ENCODE measurements at places on chromosomes 4 and X.

- no peak for DNase-seq
Measured at GRCh38 chrX:9003041-9003440, 30.9 kb downstream of the FAM9B start.

- no peak for DNase-seq
Measured at GRCh38 chr4:3665360-3665891, 100.8 kb upstream of the ADRA2C start.

DNA sequence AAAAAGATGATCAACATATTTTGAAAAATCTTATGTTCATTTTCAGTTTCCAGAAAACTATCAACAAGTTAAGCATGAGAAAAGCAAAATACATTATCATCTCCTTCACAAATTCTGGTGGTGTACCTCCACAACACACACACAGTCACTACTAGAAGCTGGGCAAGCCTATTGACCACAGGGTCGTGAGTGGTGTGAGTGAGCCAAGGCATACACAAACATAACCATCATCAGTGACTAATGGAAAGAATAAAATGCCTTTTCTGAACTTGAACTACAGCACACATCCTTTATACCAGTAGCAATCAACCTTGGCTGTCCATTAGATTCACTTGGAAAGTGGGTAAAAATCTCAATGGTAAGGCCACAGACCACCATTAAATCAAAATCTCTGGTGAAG, 180.2 kb downstream of the FAM47B start:
- no peak for DNase-seq

- no peak for DNase-seq
Measured at GRCh38 chr4:20625426-20625825, 74.8 kb upstream of the PACRGL start.

- DNase-seq = no peak
Measured at GRCh38 chr4:11182586-11183355, 245.9 kb downstream of the HS3ST1 start.

- no peak for DNase-seq
Measured at GRCh38 chr4:3392321-3392720, 49.4 kb upstream of the HGFAC start.

- no peak for DNase-seq
Measured at GRCh38 chr4:40333921-40334352, 1.2 kb upstream of the CHRNA9 start.

GRCh38 chrX:7083021-7083420, 64.5 kb upstream of the STS start:
- no peak for DNase-seq

DNA sequence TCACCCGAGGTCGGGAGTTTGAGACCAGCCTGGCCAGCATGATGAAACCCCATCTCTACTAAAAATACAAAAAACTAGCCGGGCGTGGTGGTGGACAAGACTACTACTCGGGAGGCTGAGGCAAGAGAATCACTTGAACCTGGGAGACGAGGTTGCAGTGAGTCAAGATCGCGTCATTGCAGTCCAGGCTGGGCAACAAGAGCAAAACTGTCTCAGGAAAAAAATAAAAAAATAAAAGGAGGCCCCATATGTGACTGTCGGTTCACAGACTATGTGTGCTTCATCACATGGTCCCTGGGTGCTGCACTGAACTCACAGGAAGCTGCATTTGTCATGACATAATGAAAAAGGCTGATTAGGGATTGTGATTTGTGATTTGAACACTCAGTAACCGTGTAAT, 6.4 kb downstream of the TRIML1 start:
- DNase-seq = no peak

DNA sequence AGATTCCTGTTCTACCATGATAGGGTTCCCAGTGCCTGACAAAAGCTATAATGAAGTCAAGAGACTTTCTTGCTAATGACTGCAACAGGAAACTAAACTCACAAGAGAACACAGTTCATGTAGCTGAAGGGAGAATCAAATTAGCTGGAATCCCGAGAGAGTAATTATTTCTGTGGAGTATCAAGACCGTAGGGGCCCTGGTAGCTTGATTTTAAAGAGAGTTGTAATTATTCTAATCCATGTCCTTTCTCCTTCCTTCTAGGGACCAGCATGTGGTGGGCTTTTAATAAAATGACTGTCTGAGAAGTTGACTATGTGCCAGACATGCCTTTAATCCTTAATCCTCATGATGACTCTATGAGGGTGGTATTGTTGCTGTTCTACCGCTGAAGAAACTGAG, 1.7 kb upstream of the TRPC5OS start:
- no peak for DNase-seq

DNA sequence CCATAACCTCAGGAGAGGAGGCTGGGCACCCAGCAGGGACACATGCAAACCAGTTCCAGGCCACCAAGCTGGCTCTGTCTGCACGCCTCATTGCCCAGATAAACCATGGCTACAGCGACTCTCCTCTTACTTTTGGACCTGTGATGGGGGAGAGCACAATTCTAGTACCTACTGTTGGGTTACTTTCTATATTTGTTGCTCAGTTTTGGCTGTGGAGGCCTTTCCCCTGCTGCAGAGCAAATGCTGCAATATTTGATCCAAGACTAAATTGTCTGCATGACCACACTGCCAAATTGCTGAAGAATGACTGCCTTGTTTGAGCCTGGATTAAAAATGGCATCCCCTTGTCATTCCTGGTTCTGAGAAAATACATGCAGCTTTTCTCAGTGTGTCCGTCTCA, 253.5 kb downstream of the ARHGAP10 start:
- no peak for DNase-seq

GRCh38 chrX:113300580-113300979, 459.9 kb upstream of the AMOT start:
- no peak for DNase-seq

DNA sequence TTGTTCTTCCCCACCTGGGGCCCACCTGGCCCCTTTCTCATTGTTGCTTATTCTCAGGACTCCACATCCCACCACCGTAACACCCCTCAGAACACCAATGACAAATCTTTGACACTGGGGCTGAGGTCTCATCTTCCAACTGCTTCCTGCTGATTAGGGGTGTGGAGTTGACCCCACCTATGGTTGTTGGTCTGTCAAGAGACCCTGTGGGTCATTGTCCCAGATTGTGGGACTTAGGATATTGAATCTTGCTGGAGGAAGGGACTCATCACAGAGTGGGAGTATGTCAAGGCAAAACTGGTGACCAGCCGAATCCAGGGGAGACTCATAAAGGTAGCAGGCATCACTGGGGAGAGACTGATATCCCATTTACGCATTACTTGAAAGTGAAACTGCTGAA, 140.2 kb upstream of the PLAC1 start:
- no peak for DNase-seq

DNA sequence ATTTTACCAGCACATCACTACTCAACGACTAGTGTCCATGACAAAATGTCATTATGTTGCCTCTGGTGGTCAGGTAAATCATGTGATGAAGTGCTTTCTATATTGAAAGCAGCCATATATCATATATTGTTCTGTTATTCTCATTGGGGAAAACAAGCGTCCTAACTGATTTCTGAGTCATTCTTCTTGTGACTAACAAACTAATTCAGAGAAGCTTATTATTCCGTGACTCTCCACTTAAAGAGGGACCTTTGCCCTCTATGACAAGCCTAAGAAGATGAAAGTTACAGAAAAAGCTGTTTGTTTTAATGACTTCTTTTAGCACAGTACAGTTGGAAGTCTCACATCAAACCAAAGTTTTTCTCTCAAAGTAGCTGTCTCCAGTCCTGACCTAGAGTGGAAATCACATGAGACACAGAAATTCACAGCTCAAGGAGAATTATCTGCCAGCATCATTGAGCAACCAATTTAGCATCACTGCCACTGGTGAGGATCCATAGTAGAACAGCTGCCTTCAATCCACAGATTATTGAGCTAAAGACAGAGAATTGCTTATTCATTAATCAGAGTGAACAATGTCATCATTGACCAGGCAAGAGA, 36.4 kb downstream of the ASB9 start:
- no peak for DNase-seq

- DNase-seq = no peak
Measured at GRCh38 chr4:188423039-188423438, 283.8 kb downstream of the TRIML1 start.

GRCh38 chrX:109936598-109936997, 66.3 kb upstream of the TMEM164 start:
- DNase-seq = no peak

GRCh38 chr4:12583275-12583674, 900.9 kb downstream of the RAB28 start:
- DNase-seq = no peak

- no peak for DNase-seq
Measured at GRCh38 chr4:55859711-55860110, 6.3 kb downstream of the EXOC1 start.

- DNase-seq = no peak
Measured at GRCh38 chr4:185341377-185341776, 54.3 kb downstream of the LRP2BP start.

- peak; percentile 28 for DNase-seq
Measured at GRCh38 chrX:154051201-154051810, 31.6 kb upstream of the IRAK1 start.

DNA sequence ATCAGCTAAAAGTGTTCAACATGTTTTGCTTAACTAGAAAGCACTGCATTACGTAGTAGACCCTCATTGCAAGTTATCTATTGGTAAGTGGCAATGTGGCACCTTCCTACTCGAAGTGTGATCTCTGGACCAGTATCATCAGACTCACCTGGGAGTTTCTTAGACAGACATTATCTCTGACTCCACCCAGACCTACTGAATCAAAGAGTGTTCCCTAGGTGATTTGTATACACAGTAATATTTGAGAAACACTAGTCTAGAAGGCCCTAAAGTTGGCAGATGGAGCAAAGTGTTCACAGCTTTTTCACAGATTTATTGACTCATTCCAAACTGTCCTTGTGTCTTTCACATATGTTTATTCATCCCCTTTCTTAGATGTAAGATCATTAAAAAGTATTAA, 35.7 kb downstream of the SHROOM4 start:
- no peak for DNase-seq

DNA sequence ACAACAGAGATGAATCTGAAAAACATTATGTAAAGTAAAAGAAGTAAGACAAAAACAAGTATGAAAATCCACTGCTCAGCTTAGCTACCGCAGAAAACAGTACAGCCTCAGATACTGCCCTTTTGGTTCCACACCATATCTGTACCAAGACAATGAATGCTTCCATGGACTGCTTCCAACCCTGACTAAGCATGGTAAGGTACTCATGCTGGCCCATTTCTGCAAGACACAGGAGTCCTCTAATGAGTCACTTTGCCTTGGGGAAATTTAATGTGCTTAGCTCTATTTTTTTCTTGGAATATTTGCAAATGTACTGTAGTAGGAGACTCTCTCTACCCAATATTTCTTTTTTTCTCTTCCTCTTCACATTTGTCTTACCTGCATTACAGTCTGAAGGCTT, 931.7 kb upstream of the HS3ST1 start:
- no peak for DNase-seq

DNA sequence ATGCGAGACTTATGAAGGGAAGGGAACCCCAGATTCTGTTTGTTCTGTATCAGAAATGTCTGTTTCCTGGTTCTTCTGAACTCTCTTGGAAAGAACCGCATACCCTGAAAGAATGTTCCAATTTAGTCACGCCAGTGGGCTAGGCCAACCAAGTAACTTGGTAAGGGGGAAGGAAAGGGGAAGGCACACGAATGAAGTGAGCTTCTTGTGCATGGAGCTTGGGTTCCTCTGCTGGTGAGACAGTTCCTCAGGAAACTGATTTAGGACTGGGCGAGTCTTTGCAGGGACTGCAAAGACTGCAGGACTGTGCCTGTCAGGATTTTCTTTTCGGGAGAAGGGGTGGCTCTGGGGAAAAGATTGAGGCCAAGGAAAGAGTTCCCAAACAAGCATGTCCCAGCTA, 35.6 kb downstream of the FRMPD3 start:
- DNase-seq = no peak

- DNase-seq = no peak
Measured at GRCh38 chrX:132294776-132295495, 75.7 kb upstream of the RAP2C start.

- no peak for DNase-seq
Measured at GRCh38 chrX:46376246-46376885, 168.9 kb downstream of the ZNF674 start.

GRCh38 chrX:152137771-152138387, 498 bp downstream of the MAGEA10 start:
- DNase-seq = no peak

GRCh38 chr4:32000846-32001488, 1280.8 kb downstream of the PCDH7 start:
- no peak for DNase-seq

- DNase-seq = no peak
Measured at GRCh38 chrX:82141942-82142341, 940.0 kb downstream of the SH3BGRL start.

- DNase-seq = no peak
Measured at GRCh38 chrX:48156014-48156413, 25.6 kb downstream of the SPACA5B start.

DNA sequence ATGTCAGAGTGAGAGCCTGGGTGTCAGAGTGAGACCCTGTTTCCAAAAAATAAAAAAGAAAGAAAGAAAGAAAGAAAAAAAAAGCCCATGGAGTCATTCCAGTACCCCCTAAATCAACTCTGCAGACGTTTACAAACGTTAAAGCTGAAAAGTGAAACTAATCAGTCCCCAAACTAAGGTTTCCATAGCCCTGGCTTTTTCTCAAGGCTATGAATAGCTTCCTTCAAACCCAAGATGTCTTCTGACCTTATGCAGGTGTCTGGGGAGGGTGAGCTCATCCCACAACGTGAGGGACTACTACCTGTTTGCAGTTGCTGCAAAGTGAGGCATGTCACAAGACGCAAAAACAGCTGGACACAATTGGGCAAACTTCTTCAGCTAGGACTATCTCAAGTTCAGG, 144.0 kb downstream of the SH3KBP1 start:
- DNase-seq = no peak

DNA sequence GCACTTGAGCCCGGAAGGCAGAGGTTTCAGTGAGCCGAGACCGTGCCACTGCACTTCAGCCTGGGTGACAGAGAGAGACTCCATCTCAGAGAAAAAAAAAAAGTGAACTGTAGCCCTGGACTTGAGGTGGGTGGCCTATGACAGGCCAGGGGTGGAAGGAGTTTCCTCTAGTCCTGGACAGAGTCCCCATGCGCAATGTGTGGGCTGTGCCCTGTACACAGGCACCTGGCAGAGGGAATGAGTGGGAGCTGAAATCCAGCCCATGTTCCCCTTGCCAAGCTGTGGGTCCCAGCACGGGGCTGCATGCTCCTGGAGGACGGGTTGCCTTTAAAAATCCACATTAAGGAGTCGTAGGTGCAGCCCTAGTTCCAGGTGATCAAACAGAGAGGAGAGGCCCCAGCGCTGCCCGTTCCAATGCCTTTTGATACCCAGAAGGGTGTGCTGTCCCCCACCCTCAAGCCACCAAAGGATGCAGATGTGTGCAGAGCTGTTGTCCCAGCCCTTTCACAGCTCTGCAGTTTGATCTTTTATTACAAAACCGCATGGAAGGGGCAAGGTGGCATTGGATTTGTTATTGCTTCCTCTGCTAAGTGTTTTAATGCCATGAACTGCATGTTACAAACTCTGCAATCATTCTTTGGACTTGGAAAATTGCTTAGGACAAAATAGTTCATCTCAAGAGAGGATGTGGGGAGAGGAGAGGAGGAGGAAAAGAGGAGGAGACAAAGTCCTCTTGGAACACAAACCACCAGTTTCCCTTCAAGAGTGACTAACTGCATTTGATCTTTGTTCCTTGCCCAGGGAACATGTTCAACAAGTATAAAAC, 38.0 kb upstream of the PDK3 start:
- no peak for DNase-seq

- no peak for DNase-seq
Measured at GRCh38 chrX:50769389-50770063, 44.5 kb downstream of the SHROOM4 start.

All from effector memory CD4-positive, alpha-beta T cell (primary cell).